ENCODE measurements at places on chromosomes 1 and 21.

DNA sequence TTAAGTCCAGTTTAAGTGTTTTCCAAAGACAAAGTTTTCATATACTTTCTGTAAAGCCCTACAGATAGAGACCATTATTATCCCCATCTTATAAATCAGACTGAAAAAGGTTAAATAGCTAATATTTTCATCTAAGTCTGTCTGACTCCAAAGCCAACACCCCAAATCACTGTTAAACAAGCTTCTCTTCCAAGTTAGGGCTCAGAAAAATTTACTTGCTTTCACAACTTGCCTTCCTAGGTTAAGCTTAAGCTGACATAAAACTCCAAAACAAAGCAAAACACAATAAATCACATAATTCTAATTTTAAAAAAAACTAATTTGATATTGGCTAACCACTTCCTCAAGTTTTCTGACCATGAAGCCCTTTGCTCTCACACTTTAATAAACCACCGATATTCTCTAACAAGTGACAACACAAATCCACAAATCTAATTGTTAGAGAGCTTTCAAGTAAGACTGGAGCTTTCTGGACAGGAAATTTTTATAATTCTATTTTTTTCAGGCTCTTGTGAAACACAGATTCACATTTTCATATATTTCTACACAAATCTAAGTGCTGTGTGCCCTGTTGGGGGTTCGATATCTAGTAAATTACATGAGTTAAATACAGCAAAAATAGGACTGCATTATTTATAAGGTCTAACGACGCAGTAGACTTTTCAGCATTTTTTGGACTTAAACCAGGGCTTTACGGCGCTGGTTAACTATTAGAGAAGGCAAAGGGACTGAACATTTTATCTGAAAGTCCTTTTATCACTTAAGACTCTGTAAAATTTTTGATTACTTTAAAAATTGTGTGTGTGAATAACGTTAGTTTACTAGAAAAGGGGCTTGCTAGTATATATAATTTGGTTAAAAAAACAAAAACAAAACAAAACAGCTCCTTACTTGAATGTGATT lies 2.1 kb downstream of the GNG12 start:
- DNase-seq: no peak

DNA sequence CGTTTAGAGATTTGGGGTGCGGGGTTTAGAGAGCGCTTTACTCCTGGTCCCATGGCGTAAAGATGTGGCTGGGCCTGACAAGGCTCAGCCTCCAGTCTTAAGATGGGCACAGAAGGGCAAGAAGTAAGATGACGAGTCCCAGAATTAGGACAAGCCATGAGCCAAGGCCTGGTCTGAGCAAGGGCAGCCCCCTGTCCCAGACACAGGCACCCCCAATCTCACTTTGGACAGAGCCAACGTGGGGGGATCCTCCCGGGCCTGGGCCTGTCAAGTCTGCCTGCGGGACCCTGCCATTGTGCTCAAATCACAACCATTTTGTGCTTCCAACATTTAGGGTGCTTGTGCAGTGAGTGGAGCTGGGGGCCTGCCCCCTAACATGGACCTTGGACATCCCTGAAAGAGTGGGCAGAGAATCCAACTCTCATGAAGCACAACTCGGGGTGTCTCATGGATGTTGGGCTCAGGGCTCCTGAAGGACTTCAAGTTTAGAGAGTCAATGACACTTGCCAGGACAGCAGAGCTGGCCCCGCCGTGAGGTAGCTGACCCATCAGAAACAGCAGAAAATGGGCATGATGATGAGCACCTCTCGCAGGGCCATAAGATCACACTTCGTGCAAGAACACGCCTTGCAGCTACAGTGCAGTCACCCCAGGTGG lies 52.6 kb downstream of the KIF21B start:
- no peak for DNase-seq

DNA sequence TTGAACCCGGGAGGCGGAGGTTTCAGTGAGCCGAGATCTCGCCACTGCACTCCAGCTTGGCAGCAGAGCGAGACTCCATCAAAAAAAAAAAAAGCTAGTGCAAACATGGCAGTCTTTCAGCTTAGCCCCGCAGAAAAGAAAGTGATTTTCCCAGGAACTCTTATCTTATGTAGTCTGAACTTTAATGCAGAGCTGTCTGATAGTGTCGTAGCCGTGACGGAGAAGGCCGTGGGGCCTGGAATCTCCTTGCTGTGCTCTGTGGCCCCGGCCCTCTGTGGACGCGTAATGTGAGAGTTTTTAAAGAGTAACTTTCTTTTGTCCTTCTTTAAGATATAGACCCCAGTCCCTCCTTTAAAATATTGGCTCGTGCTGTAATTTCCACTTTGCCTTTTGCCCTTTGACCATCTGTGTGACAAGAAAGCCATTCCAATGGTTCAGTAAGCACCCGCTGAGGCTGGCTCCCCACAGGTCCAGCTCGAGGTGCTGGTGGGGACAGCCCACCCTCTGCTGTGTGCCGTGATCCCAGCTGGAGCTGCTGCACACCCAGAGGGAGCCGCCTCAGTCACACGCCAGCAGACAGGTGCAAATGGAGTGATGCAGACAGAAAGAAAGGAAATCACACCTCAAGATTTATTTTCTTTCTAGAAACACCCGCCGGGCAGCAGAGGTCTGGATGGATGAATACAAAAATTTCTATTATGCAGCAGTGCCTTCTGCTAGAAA lies 164.0 kb downstream of the PGBD5 start:
- no peak for DNase-seq

GRCh38 chr21:31490443-31490842 lies 146.4 kb upstream of the TIAM1 start:
- no peak for DNase-seq

DNA sequence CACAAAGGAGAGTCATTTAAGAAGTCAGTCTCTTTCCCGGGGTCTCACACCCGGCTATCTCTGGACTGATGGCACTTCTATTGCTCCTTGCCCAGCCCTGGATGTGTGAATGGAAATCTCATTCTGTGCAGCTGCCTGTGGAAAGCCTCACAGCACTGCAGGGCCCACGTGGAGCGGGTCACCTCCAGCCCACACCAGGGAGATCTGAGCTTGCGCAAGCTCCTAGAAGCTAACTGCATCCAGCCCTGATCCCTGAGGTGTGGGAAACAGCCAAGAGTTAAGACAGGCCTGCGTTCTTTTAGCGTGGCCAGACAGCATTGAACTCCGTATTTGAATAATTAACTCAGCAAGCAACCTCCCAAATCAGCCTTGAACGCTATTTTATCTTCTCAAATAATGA lies 150.5 kb downstream of the LRIG2 start:
- no peak for DNase-seq

DNA sequence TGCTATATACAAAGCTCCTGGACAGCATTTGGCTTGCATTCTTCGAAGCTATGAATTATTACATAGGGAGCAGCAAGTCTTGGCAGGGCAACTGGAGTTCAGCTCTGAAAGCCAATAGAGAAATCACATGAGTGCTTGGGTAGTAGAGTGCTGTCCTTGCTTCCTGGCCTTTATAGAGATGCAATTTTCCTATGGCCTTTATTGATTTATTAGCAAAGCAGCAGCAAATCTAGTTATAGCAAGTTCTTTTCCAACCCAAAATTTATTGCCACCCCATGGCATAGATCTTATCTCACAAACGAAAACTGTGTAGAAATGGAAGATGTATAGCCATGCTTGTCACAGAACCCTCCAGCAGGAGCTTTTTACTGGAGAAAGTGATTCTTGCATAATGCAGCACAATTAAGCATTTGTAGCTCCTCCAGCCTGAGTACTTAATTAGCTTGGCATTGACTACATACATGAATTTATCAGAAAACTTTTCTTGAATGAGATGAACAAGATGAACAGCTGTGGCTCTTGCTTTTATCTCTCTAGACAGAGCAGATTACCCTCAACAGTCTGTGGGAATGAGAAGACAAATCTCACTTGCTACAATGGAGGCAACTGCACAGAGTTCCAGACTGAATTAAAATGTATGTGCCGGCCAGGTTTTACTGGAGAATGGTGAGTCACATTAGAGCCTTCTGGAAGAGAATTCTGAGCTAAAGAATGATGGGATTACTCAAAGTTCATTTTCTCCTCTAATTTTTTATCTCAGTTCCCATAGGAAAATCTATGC lies 170.1 kb downstream of the CRB1 start:
- DNase-seq: no peak

DNA sequence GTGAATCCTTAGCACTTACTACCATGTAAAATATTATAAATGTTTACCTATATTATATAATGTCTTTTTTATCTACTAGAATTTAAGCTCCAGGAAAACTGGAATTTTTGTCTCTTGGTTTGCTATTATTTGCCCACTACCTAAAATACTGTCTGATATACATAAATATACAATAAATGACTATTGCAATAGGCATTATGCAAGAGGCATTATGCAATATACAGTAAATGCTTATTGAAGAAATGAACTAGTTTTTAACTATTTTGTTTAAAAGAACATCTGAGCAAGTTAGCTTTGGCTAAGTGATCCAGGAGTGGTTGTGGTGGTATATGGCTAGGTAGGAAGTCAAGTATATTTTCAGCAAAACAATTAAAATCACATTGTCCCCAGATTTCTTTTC lies 640.2 kb upstream of the PKN2 start:
- no peak for DNase-seq

Measured in activated CD4-positive, CD25-positive, alpha-beta regulatory T cell treated with anti-CD3 and anti-CD28 coated beads, Interleukin-2, amount 50 U/mL, for 16 hours (primary cell).